ENCODE measurements at places on chromosomes 12 and 14. TPM values are rescaled to one million over a fixed set of nuclear protein-coding genes. Genes with fewer than 3 reads are reported as not detected.
A peak's percentile ranks its signal among the peaks of the same experiment; 100 is the strongest.

DNA sequence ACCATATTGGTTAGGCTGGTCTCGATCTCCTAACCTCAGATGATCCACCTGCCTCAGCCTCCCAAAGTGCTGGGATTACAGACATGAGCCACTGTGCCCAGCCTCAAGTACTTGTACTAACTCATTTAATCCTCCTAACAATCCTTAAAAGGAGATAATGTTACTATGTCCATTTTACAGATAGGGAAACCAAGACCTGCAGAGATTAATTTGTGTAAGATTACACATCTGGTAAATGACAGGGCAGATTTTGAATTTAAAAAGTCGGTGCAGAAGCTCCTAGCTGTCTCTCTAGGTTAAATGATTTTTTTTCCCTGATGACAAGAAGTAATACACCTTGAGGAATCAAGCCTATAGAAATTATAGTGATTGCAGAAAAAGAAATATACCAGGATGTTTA lies 13.7 kb upstream of the HECTD1 start:
- no peak overlapping the region for H3K27ac ChIP-seq
- H3K27me3 ChIP-seq, result no peaks in the 10 kb centered on the region
- H3K4me3 ChIP-seq, result no peak overlapping the region
- no peaks in the 10 kb centered on the region for H3K36me3 ChIP-seq

GRCh38 chr12:55830601-55831446 lies 1.4 kb upstream of the DNAJC14 start:
- no peaks in the 10 kb centered on the region for H3K27me3 ChIP-seq
- peak overlapping the region; percentile 96 for H3K27ac ChIP-seq
- DNase-seq, result no peak
- H3K4me3 ChIP-seq, result peak overlapping the region; percentile 91

DNA sequence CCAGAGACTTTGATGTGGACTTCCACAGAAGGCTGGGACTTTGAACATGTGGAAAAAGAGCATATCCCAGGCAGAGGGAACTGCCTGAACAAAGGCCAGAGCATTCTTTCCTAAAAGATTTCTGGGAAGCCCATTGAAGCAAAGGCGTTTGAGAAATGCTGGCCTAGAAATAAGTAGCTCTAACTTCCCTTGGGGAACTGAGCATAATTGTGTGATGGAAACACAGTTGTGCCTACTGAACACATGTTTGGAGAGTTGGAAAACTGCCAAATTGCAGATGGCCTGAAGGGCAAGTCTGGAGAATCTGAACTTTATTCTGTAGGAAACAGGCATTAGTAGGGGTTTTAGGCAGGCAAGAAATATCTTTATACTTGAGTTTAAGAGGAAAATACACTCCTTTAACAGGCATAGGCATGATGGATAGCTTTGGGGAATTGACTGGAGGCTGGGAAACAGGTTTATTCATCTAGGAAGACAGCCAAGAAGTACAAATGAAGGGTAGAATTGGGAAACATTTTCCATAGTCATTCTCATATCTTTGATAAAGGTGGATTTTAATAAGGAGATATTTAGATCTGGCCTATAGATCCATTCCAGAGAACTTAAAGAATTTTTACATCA lies 134.1 kb downstream of the TPH2 start:
- no peak for DNase-seq
- no peak overlapping the region for H3K27ac ChIP-seq
- H3K4me3 ChIP-seq, result no peak overlapping the region
- H3K4me1 ChIP-seq, result no peaks in the 10 kb centered on the region

- H3K27me3 ChIP-seq, result peaks cover 30% of the 10 kb centered on the region
- H3K4me3 ChIP-seq, result no peak overlapping the region
- no peak for DNase-seq
- no peaks in the 10 kb centered on the region for H3K4me1 ChIP-seq
- no peak overlapping the region for H3K27ac ChIP-seq
Measured at GRCh38 chr12:5921966-5922899, 22.8 kb downstream of the ANO2 start.

- no peak for DNase-seq
- no peak overlapping the region for H3K27ac ChIP-seq
- H3K36me3 ChIP-seq, result no peaks in the 10 kb centered on the region
- H3K4me3 ChIP-seq, result no peak overlapping the region
Measured at GRCh38 chr12:16229676-16230075, 47.8 kb downstream of the SLC15A5 start.

DNA sequence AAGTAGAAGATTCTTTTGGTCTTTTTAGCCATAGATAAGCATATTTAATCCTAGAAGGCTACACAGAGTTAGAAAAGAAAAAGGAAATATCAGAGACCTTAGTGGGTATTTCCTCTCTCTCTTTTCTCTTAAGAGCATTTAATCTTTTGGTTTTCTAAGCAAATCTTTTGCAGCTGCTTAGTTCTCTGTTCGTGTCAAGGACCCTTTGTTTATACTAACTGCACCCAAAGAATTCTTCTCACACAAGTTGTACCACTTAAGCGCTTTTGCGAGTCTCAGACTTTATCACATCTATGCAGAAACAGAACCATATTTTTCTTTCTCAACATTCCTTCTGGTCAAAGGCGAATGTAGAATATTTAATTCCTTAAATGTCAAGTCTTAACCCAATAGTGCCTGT lies 17.9 kb upstream of the NID2 start:
- H3K4me3 ChIP-seq, result no peak overlapping the region
- no peaks in the 10 kb centered on the region for H3K27me3 ChIP-seq
- H3K36me3 ChIP-seq, result no peaks in the 10 kb centered on the region
- H3K4me1 ChIP-seq, result no peaks in the 10 kb centered on the region

GRCh38 chr12:40033242-40033630 lies 72.6 kb downstream of the SLC2A13 start:
- no peak overlapping the region for H3K4me3 ChIP-seq
- peaks cover 12% of the 10 kb centered on the region for H3K4me1 ChIP-seq
- H3K27me3 ChIP-seq, result no peaks in the 10 kb centered on the region
- no peak overlapping the region for H3K27ac ChIP-seq
- DNase-seq, result no peak

- H3K27me3 ChIP-seq, result no peaks in the 10 kb centered on the region
- no peaks in the 10 kb centered on the region for H3K4me1 ChIP-seq
- H3K36me3 ChIP-seq, result no peaks in the 10 kb centered on the region
- H3K4me3 ChIP-seq, result no peak overlapping the region
- no peak overlapping the region for H3K27ac ChIP-seq
Measured at GRCh38 chr14:53327716-53328115, 174.6 kb upstream of the DDHD1 start.

GRCh38 chr14:83556746-83557453 lies 1973.0 kb upstream of the FLRT2 start:
- no peak overlapping the region for H3K27ac ChIP-seq
- no peaks in the 10 kb centered on the region for H3K4me1 ChIP-seq
- DNase-seq, result no peak
- H3K36me3 ChIP-seq, result no peaks in the 10 kb centered on the region

- no peak overlapping the region for H3K4me3 ChIP-seq
- no peak for DNase-seq
- peaks cover 17% of the 10 kb centered on the region for H3K4me1 ChIP-seq
Measured at GRCh38 chr12:113863455-113863845, 102.7 kb downstream of the RBM19 start.

DNA sequence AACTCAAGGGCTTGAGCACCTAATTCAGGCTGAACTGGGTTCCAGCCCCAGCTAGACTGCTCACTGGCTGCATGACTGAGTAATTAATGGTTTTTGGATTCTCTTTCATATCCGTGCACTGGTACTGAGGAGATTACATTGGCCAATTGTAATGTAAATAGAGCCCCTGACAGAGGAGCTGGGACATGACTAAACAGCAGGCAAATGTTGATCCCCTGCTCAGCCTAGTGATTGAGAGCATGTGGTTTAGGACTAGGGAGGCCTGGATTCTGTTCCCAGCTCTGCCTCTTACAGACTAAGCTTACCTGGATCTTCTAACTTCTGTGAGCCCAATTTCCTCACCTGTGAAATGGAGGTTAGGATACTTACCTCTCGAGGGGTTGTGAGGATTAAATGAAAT lies 204.3 kb downstream of the ESR2 start:
- no peak overlapping the region for H3K4me3 ChIP-seq
- peaks cover 6% of the 10 kb centered on the region for H3K4me1 ChIP-seq
- H3K27me3 ChIP-seq, result no peaks in the 10 kb centered on the region
- DNase-seq, result no peak
- no peaks in the 10 kb centered on the region for H3K36me3 ChIP-seq

- H3K4me3 ChIP-seq, result no peak overlapping the region
- no peak for DNase-seq
- peak overlapping the region; percentile 59 for H3K27ac ChIP-seq
- H3K4me1 ChIP-seq, result peaks cover 13% of the 10 kb centered on the region
- H3K36me3 ChIP-seq, result no peaks in the 10 kb centered on the region
- H3K27me3 ChIP-seq, result no peaks in the 10 kb centered on the region
Measured at GRCh38 chr14:68239988-68240771, 420.6 kb downstream of the RAD51B start.

- no peak overlapping the region for H3K4me3 ChIP-seq
- no peaks in the 10 kb centered on the region for H3K4me1 ChIP-seq
- DNase-seq, result no peak
- no peaks in the 10 kb centered on the region for H3K27me3 ChIP-seq
- no peaks in the 10 kb centered on the region for H3K36me3 ChIP-seq
- H3K27ac ChIP-seq, result no peak overlapping the region
Measured at GRCh38 chr12:72888693-72889092, 616.5 kb downstream of the TRHDE start.

- peak overlapping the region; percentile 72 for H3K27ac ChIP-seq
- H3K4me1 ChIP-seq, result peaks cover 8% of the 10 kb centered on the region
- no peak overlapping the region for H3K4me3 ChIP-seq
- H3K36me3 ChIP-seq, result no peaks in the 10 kb centered on the region
Measured at GRCh38 chr12:3117591-3118015, 40.4 kb downstream of the TSPAN9 start.

GRCh38 chr12:96190413-96191108 lies 3.6 kb upstream of the ELK3 start:
- H3K27ac ChIP-seq, result no peak overlapping the region
- H3K4me3 ChIP-seq, result no peak overlapping the region
- H3K36me3 ChIP-seq, result no peaks in the 10 kb centered on the region
- no peak for DNase-seq
- no peaks in the 10 kb centered on the region for H3K27me3 ChIP-seq

GRCh38 chr12:32661706-32662105 lies 17.4 kb upstream of the DNM1L start:
- no peaks in the 10 kb centered on the region for H3K27me3 ChIP-seq
- no peaks in the 10 kb centered on the region for H3K4me1 ChIP-seq
- H3K36me3 ChIP-seq, result no peaks in the 10 kb centered on the region
- no peak overlapping the region for H3K4me3 ChIP-seq

- H3K27me3 ChIP-seq, result no peaks in the 10 kb centered on the region
- H3K4me3 ChIP-seq, result peak overlapping the region; percentile 39
- no peak for DNase-seq
- peaks cover 97% of the 10 kb centered on the region for H3K4me1 ChIP-seq
- H3K27ac ChIP-seq, result peak overlapping the region; percentile 97
- H3K36me3 ChIP-seq, result peaks cover 35% of the 10 kb centered on the region
Measured at GRCh38 chr12:53223389-53224060, 8.5 kb downstream of the RARG start.

- no peak for DNase-seq
- no peaks in the 10 kb centered on the region for H3K36me3 ChIP-seq
- no peaks in the 10 kb centered on the region for H3K27me3 ChIP-seq
- H3K4me3 ChIP-seq, result peak overlapping the region; percentile 56
- peak overlapping the region; percentile 34 for H3K27ac ChIP-seq
Measured at GRCh38 chr12:51390891-51391282, 319 bp downstream of the GALNT6 start.

Gene TTC6
- total RNA-seq, result 5.2 TPM

Gene HHIPL1
- not detected for total RNA-seq

Gene ACACB
- 5.9 TPM for total RNA-seq

Gene SLC35F4
- total RNA-seq, result not detected

Gene C12orf54
- total RNA-seq, result 0.99 TPM

Gene NTN4
- 5.0 TPM for total RNA-seq

Gene INHBC
- total RNA-seq, result not detected

Gene AICDA
- not detected for total RNA-seq

Gene CD69
- total RNA-seq, result 3.6 TPM

Gene ADAM21
- not detected for total RNA-seq

Gene B4GALNT3
- total RNA-seq, result 10.4 TPM

Data from esophagus squamous epithelium (tissue), 5 donors.